Amniotic epithelial cell (primary cell): ENCODE measurements at places on chromosomes 7 and 10.

GRCh38 chr10:110005719-110006118 lies 2.1 kb upstream of the ADD3 start:
- DNase-seq, result peak; percentile 83

DNA sequence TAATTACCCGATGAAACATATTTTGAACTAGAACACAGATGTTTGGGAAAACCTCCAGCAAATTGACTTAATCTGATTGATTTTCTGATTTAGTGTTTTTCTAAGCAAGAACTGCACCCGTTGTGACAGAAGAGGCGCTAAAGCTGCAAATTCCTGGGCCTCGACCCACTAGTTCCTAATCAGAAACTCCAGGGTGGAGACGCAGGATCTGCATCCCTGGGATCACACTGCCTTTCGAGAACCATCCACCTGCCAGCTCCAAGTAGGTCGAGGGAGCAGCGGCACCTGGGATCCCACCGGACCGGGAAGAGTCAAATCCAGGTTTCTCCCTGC lies 136.8 kb upstream of the CDCA7L start:
- no peak for DNase-seq

DNA sequence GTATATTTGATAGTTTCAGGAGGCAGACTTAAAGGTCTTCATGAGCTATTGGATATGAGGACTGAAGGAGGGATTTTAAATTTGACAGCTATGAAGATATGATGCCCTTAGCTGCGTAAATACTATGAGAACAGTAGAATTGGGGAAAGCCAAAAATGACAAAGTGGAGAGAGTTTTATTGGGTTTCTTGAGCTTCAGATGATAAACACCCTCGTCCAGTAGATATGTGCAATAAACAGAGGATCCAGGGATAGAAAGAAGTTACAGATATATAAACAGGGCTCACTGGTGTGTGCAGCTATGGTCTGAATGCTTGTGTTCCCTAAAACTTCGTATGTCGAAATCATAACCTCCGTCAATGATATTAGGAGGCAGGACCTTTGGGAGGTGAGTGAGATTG lies 131.3 kb downstream of the INHBA start:
- no peak for DNase-seq

GRCh38 chr7:423312-424260 lies 96.1 kb downstream of the PDGFA start:
- no peak for DNase-seq

GRCh38 chr7:24152356-24152755 lies 131.6 kb upstream of the NPY start:
- peak; percentile 17 for DNase-seq
